ENCODE measurements at places on chromosomes 1 and 21.

DNA sequence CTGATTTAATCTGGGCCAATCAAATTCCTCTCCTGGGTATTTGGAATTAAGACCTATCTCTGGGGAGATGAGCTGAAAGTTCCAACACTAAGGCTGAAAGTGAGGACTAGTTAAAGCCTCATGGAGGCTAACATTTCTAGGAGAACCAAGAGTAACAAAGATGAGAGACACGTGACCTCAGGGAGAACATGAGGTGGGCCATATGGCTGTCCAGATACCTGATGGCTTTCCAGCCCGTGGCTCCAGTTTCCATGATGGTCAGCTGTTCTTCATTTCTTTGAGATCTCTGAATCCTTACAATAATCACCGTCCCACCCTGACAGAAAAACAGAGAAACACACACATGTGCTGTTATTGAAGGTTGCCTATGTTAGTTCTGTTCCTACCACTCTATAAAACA lies 66.1 kb downstream of the LEPR start:
- DNase-seq, result no peak

- no peak for DNase-seq
Measured at GRCh38 chr1:93556291-93556690, 108.4 kb downstream of the FNBP1L start.

GRCh38 chr1:213864091-213864490 lies 123.7 kb upstream of the PROX1 start:
- no peak for DNase-seq

- DNase-seq, result no peak
Measured at GRCh38 chr1:104671684-104672353, 922.1 kb downstream of the AMY1C start.

GRCh38 chr1:2525920-2526823 lies at the start of gene PANK4:
TSS of gene PANK4 (minus strand) at chr1:2526596. CDS start at chr1:2526587, 9 bp downstream.
- peak; percentile 96 for DNase-seq

GRCh38 chr1:92458146-92458545 lies 28.6 kb downstream of the GFI1 start:
- no peak for DNase-seq

GRCh38 chr1:208557046-208557722 lies 313.0 kb upstream of the PLXNA2 start:
- DNase-seq, result no peak

- DNase-seq, result no peak
Measured at GRCh38 chr1:53276153-53276901, 38.0 kb upstream of the MAGOH start.

- DNase-seq, result peak; percentile 23
Measured at GRCh38 chr1:224922404-224923164, 6.9 kb upstream of the DNAH14 start.

DNA sequence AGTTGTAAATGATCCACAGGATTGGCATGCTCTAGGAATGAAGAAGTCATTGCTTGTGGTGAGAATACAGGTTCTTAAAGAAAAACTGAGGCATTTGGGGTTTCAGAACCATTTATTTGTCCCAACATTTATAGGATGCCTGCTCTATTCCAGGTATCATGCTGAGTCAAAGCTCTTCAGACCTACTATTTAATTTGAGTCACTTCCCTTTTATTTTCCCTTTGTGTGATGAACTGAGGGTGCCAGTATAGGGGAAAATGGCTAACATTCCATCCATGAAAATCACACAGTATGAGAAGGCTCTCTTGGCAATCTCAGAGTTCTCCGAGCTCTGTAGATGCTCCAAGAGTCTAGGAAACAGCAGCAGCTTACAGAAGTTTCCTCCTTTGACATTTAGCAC lies 110.4 kb downstream of the RNF220 start:
- no peak for DNase-seq

GRCh38 chr1:182189535-182190066 lies 128.1 kb upstream of the ZNF648 start:
- peak; percentile 66 for DNase-seq

DNA sequence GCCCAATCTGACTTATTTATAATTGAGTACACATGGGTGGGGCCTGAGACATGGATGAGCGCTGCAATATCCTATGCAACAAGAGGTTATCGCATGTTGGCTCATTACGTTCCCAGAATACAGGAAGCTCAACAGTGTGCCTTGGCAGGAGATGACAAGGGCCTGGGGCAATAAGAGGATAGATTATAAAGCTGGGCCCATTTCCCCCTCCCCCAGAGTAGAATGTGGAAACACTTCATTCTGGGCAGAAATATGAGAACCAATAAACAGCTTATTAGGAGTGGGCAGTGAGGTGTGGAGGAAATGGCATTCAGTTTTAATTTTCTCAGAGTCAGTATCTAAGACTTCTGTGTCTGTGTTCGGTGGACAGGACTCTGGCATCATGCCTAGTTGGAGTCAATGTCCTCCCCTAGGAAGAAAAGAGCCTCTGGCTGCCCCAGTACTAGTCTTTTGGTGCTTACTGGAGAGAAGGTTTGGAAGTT lies 92.8 kb downstream of the PIK3R3 start:
- DNase-seq, result no peak

DNA sequence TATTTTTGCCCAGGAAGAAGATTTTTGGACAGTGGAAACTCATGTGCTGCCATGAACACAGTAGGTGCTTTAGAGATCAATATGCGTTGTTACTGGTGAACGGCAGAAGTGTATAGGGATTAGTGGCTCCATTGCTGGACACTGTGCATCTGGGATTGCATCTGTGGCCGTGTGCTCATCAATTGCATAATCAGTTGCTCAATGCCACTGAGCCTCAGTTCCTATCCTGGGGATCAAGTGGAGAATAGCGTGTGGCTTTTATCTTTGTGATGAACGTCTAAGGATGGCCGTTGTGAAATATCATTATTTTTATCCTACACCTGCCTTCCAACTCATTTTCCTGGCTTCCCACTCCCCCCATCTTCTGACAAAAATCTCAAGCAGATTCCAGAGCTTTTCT lies 5.4 kb downstream of the TNN start:
- no peak for DNase-seq

- DNase-seq, result no peak
Measured at GRCh38 chr1:209577346-209577745, 6.2 kb upstream of the CAMK1G start.

GRCh38 chr1:1198423-1199140 lies 7.8 kb downstream of the TNFRSF18 start:
- no peak for DNase-seq

DNA sequence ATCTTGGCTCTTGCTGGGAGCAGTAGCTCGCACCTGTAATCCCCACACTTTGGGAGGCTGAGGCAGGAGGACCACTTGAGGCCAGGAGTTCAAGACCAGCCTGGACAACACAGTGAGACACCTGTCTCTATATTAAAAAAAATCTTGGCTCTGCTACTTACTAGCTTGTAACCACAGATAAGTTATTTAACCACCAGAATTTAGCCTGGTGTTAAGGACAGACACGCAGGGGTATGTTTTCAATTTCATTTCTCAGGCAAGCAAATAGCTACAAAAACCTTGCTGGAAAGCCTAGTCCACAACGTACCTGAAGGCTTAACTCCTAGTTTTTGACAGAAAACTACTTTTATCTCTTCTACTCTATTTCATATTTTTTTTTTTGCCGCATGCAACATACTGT lies 24.8 kb upstream of the GFI1 start:
- DNase-seq, result no peak
